ENCODE measurements at places on chromosomes 7 and 10. TPM values are rescaled to one million over a fixed set of nuclear protein-coding genes. Genes with fewer than 3 reads are reported as not detected.

GRCh38 chr7:116702046-116702785, 30.2 kb downstream of the MET start:
- peak; percentile 64 for DNase-seq
- peaks cover 30% of the 10 kb centered on the region for H3K36me3 ChIP-seq
- H3K27ac ChIP-seq = peak overlapping the region; percentile 84
- H3K4me1 ChIP-seq = peaks cover 25% of the 10 kb centered on the region

- H3K36me3 ChIP-seq = peaks cover 4% of the 10 kb centered on the region
- no peak overlapping the region for H3K4me3 ChIP-seq
- H3K4me1 ChIP-seq = peaks cover 48% of the 10 kb centered on the region
- no peak for DNase-seq
- H3K27ac ChIP-seq = no peak overlapping the region
- H3K27me3 ChIP-seq = no peaks in the 10 kb centered on the region
Observed at GRCh38 chr10:114573330-114574045, 84.6 kb downstream of the ABLIM1 start.

DNA sequence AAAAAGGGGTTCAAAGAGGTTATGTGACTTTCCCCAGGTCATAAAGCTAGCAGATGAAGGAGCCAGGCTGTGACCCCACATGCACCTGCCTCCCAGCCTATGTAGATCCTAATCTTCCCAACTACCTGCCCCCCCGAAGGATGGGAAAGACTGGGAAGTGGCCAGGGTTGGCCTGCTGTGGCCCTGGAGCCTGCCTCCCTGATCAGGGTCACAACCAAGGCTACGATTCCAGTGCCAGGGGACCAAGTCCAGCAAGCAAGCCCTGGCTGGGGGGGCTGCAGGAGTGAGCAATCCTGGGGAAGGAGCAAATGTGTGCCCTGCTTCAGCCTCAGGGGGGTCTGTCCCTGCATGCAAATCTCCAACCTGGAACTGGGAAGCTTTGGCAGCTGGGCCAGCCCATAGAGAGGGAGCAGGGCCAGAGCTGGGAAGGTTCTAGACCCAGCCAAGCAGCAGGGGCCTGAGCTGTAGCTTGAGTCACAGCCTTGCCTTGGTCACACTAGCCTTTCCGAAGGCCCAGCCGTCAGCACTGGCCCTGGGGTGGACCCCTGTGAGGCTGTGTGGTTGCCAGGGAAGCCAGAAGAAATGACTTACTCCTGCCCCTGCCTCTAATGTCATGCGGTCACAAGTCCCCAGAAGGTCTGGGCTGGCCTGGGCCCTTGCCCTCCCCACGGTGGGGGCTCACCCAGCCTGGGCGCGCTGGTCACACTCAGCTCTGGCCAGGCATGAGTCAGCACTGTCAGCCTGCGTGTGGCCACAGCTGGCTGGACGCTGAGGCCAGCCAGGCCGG, 96.4 kb upstream of the ZMIZ1 start:
- H3K27me3 ChIP-seq = no peaks in the 10 kb centered on the region
- peak overlapping the region; percentile 78 for H3K4me3 ChIP-seq
- no peaks in the 10 kb centered on the region for H3K36me3 ChIP-seq
- H3K27ac ChIP-seq = peak overlapping the region; percentile 51
- DNase-seq = peak; percentile 47

OGDHL gene
- 0.22 TPM for total RNA-seq

DNA sequence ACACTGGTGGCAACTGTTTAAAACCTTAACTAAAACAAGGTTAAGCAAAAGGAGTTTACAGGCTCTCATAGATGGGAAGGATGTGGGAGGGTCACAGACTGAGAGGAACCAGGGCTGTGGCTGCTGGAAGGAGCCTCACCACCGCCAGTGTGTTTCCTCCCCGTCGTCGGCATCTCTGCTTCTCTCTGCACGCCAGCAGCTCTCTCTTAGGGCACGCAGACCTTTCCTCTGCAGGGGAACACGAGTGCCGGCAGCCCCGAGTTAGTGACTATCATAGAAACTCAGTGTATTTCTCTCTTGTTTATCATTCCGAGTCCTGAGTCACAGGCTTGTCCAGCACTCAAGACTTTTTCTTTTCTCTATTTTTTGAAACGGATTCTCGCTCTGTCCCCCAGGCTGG, 8.1 kb upstream of the SH2D4B start:
- H3K4me1 ChIP-seq = no peaks in the 10 kb centered on the region
- no peak overlapping the region for H3K27ac ChIP-seq
- H3K36me3 ChIP-seq = peaks cover 7% of the 10 kb centered on the region
- no peak for DNase-seq

ADCY1 gene
- total RNA-seq = 0.61 TPM

GPAM gene
- 19.8 TPM for total RNA-seq

COL17A1 gene
- total RNA-seq = 514 TPM

FGFR2 gene
- total RNA-seq = 3.0 TPM

GRCh38 chr7:10216462-10216861, 757.2 kb upstream of the PHF14 start:
- no peaks in the 10 kb centered on the region for H3K4me1 ChIP-seq
- H3K36me3 ChIP-seq = no peaks in the 10 kb centered on the region

DNA sequence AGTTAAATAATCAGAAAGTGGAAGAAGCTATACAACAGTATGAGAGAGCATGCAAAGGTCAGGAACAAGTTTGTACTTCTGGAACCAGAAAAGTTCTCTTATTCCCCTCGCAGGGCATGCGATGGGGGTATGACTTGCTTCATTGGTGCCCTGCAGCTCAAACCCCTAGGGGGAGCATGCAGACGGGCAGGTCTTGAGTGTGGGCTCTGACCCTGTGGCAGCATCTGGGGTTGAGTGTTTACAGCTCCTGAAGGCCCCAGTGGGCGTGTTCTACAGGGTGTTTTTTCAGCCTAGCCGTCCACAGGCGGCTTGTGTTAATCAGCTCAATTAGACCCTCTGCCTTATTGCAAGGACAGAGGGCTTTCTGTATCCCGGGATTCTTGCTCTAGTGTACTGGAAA, 44.5 kb downstream of the KIF20B start:
- H3K4me3 ChIP-seq = no peak overlapping the region
- no peak overlapping the region for H3K27ac ChIP-seq
- no peaks in the 10 kb centered on the region for H3K4me1 ChIP-seq
- DNase-seq = no peak
- peaks cover 20% of the 10 kb centered on the region for H3K36me3 ChIP-seq
- no peaks in the 10 kb centered on the region for H3K27me3 ChIP-seq

GRCh38 chr7:12975412-12975811, 288.0 kb downstream of the ARL4A start:
- H3K27me3 ChIP-seq = no peaks in the 10 kb centered on the region
- no peak overlapping the region for H3K4me3 ChIP-seq
- H3K27ac ChIP-seq = no peak overlapping the region
- no peaks in the 10 kb centered on the region for H3K36me3 ChIP-seq

TCAF1 gene
- 27.2 TPM for total RNA-seq

DNA sequence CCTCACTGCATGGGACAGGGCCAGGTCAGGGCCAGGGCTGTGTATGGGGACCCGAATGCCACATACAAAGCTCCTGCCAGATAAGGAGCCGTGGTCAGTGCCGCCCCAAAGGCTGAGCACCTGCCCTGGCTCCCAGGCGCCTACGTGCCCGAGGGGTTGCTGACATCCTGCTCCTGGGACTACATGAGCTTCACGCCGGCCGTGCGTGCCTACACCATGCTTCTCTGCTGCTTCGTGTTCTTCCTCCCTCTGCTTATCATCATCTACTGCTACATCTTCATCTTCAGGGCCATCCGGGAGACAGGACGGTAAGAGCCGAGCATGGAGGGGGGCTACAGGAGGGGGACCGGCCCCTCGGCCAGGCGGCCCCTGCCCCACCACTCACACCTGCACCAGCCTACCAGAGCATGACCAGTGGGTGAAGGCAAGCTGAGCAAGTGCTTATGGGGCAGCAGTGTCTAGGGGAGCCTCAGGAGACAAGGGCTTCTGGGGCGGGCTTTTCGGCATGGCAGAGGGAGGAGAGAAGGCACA, 4.9 kb downstream of the OPN4 start:
- no peak overlapping the region for H3K27ac ChIP-seq
- no peaks in the 10 kb centered on the region for H3K36me3 ChIP-seq
- H3K27me3 ChIP-seq = peaks cover 10% of the 10 kb centered on the region
- H3K4me1 ChIP-seq = peaks cover 5% of the 10 kb centered on the region
- no peak for DNase-seq

GRCh38 chr10:84925495-84925894, 597.1 kb downstream of the CCSER2 start:
- DNase-seq = no peak
- no peak overlapping the region for H3K27ac ChIP-seq
- H3K4me1 ChIP-seq = no peaks in the 10 kb centered on the region

LRIT2 gene
- not detected for total RNA-seq

ADAM22 gene
- not detected for total RNA-seq

DNA sequence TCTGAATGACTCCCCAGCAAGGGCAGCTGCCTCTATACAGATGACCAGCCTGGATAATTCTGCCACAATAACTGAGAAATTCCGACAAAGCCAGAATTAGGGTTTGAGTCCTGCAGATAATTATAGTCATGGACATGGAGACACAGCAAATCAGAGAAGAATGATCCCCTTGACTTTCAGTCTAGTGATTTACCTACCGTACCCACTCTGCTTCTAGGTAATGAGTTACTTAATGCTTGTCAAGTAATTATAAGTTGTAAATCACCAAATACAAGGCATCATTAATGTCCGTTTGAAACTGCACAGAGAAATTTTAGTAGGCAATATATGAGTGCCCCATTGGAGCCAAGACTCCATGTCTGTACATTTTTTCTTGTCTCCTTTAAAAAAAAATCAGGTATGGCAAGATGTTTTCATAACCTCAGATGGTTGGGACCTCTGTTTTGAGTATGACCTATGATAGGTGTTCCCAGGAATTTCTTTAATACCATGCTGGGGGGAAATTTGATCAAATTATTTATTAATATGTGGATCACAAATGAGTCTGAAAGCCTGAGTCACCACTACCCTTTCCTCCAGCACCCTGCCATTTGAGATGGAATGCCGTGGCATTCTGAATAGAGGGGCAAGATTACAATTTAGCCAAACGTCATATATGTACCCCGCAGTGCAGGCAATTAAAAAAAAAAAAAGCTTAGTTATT, 5.5 kb upstream of the ARID5B start:
- H3K36me3 ChIP-seq = no peaks in the 10 kb centered on the region
- no peaks in the 10 kb centered on the region for H3K27me3 ChIP-seq
- H3K4me1 ChIP-seq = peaks cover 34% of the 10 kb centered on the region
- DNase-seq = no peak

DNA sequence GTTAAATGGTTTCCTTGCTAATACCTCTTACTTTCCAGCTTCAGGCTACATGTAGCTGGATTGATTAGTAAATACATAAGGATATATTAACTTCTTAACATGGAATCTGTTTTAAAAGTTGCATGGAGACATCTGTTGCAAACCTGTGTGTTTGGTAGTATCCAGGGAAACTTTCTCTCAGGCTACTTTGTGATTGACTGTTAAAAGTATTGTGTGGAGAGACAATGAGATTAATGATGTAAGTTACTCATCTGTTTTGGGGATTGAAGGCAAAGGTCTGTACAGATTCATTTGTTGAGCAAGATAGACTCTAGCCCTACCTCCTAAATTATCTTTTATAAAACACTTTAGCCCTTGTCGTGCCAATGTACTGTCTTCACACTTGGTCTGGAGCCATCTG, 6.6 kb downstream of the CREB5 start:
- H3K27ac ChIP-seq = peak overlapping the region; percentile 94
- H3K27me3 ChIP-seq = no peaks in the 10 kb centered on the region
- H3K36me3 ChIP-seq = no peaks in the 10 kb centered on the region
- peak; percentile 2 for DNase-seq

ADCYAP1R1 gene
- not detected for total RNA-seq

TRIL gene
- not detected for total RNA-seq

ALDH18A1 gene
- total RNA-seq = 91.0 TPM

AOAH gene
- not detected for total RNA-seq

DNA sequence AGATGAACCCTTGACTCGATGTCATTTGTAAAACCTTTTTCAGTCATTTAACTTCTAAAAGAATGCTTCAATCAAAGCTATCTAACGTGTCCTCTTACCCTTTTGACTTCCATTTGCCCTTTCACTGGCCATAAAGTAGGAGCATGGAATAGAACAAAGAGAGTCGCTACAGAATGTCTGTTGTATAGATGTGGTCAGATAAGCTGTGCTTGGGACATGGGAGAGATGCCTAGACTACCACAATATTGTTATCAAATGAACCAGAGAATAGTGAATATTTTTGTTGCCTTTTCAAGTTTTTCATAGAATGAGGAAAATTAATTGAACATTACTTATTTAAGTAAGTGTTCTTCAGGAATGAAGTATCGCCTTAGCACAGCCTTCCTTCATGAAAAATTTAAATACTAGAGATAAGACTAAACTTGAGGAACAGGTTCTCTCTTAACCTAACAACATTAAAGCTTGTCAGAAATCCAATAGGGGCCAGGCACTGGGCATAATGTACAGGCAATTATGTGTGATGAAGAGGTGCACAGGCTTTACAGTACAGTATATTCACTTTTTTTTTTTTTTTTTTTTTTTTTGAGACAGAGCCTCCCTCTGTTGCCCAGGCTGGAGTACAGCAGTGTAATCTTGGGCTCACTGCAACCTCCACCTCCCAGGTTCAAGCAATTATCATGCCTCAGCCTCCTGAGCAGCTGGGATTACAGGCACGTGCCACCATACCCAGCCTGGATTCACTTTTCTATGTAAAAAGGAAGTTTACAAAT, 7.5 kb upstream of the KMT2E start:
- peaks cover 36% of the 10 kb centered on the region for H3K36me3 ChIP-seq
- peaks cover 39% of the 10 kb centered on the region for H3K4me1 ChIP-seq
- H3K4me3 ChIP-seq = no peak overlapping the region
- H3K27ac ChIP-seq = no peak overlapping the region
- no peaks in the 10 kb centered on the region for H3K27me3 ChIP-seq

DNA sequence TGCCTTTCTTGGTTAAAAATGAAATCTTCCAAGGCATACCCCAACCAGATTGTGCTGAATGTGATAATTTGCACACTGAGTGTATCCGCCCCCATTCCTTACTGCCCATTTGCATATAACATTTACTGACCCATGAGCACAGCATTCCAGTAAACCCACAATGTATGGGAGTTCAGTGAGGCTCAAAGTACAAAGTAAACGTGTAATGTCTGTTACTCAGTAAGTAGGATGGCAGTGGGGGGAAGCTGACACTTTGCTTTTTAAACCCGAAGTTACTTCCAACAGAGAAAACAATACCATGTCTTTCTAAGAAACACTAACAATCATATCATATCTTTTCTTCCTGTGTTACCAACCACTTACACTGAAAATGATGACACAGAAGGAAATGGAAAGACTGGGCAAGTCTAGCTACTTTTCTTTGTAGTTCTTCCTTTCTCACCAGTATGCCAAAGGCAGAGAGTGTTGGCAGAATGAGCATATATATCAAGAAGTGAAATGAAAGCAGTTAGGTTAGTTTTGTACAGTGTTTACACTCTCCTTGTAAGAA, 27.1 kb upstream of the SOSTDC1 start:
- H3K36me3 ChIP-seq = no peaks in the 10 kb centered on the region
- H3K27ac ChIP-seq = no peak overlapping the region
- H3K4me3 ChIP-seq = no peak overlapping the region
- H3K27me3 ChIP-seq = no peaks in the 10 kb centered on the region
- no peak for DNase-seq

- H3K27ac ChIP-seq = no peak overlapping the region
- peaks cover 10% of the 10 kb centered on the region for H3K27me3 ChIP-seq
- no peak for DNase-seq
- H3K4me3 ChIP-seq = no peak overlapping the region
Observed at GRCh38 chr7:116595063-116595462, 70.2 kb downstream of the CAV1 start.

GAD2 gene
- not detected for total RNA-seq

All from MCF 10A (cell line).